ENCODE measurements at places on chromosomes 2 and 18.

DNA sequence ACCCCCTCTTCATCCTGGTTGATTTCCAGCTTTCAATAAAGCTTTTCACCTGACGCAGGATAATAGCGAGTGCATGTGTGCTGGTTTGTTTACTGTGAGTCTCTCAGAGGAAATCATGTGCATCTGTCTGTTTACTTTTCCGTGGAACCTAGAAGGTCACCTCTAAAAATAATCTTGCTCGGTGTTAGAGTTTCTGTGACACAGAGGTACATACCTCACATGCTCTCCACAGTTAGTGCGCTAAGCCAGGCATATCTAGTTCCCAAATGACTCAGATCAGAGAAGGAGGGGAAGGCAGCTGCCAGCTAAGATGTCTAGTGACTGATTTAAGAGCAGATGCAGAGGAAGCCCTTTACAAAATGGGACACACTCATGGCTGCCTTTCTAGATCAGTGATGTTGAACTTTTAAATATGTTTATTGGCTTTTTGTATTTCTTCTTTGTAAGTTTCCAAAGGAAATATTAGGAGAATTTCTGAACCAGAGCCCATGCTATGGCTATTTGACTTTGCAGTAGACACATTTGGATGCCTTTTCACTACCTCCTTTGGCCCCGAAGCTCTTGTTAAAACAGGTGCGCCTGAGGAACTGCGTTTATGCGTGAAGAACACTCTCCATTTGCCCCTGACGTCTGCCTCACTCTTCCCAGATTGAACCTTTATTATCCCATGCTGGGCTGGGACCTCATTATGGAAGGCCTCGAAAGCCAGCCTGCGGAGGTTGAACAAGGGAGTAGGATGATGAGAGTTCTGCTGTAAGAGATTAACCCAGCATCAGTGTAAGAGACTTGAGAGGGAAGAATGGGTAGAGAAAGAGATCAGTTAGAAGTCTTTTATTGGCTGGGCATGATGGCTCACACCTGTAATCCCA is 145.6 kb downstream of the FAM161A start:
- no peak for DNase-seq

- no peak for DNase-seq
Measured at GRCh38 chr2:237157780-237158102, 72.1 kb downstream of the COPS8 start.

DNA sequence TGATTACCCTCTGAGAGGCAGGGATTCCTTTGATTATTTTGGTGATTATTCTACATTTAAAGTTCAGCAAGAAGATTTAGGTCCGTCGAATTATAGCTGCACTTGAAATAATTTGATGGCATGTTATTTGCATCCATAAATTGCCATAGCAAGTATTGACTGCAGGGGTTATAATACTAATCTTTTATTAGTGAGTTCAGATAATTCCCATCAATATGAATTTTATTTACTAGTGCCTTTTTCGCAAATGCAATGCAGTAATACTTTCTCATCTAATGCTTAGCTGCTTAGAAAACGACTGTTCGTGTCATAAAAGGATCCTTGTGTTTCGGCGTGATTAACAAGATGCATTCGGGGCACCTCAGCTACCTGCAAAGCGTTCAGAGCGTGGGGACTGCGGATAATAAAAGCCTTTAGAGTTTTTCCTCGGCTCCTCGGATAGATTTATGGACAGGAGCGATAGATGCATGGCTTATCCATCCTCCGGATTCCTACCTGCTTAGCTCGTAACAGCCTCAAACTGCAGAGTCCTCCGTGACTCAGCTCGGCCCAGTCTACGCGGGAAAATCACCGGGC is 2.5 kb upstream of the GBX2 start:
- no peak for DNase-seq

- DNase-seq, result no peak
Measured at GRCh38 chr2:231928481-231928880, 2.3 kb upstream of the NPPC start.

DNA sequence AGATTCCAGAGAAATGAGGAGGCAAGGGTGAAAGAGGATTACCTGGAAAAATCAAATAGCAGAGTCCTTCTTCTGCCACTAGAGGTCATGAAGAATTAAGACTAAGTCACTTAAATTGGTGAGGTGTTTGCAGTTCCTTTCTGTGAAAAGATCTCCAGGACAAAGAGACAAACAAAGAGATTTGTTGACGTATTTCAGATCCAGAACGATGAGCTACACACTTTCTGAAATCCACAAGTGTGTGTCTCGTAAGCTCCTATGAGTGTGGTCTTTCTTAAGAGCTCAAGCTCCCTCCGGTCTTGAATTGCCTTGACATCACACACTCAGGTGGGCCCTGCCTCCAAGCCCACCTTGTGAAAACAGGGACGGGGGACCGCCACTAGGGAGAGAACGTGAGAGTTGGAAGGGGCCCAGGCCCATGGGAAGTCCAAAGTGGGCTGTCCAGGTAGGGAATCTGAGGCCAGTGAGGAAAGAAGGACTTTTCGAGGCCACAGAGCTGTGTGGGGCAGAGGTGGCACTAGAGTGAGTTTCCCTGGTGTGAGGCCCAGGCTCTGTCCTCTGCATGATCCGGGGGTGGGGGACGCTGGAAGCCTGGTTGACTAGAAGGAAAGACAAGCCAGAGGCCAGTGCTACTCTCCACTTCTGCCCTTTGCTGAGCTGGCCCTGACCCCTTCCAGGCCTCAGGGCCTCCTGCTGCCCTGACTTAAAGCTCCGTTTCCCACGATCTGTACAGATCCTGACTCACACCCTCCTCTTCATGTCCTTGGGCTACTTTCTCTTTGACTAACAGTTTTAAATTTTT is 168.1 kb upstream of the NCK2 start:
- no peak for DNase-seq

GRCh38 chr2:170054997-170055396 is 123.0 kb upstream of the MYO3B start:
- no peak for DNase-seq

- DNase-seq, result no peak
Measured at GRCh38 chr2:54691445-54692135, 31.9 kb upstream of the EML6 start.

GRCh38 chr2:14628901-14629300 is 3.6 kb upstream of the LRATD1 start:
- DNase-seq, result no peak

- no peak for DNase-seq
Measured at GRCh38 chr2:140975237-140975636, 1155.6 kb downstream of the LRP1B start.

DNA sequence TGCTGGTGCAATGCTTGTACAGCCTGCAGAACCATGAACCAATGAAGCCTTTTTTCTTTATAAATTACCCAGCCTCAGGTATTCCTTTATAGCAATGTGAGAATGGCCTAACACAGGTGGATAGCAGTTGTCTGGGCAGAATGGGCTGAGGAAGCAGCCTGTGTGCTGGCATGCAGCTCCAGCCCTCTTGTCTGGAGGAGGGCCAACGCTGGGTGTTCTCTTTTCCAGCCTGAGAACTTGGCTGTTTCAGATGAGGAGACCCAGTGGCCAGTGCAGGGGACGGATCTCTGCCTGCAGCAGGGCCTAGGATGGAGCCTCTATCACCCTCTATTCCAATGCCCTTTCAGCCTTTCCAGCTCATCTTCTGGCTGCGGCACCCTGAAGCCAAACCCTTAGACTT is 58.8 kb downstream of the CTIF start:
- no peak for DNase-seq

- no peak for DNase-seq
Measured at GRCh38 chr18:33577685-33578517, at the start of gene ASXL3. ASXL3 (plus strand) TSS chr18:33578219; CDS start chr18:33578632, 413 bp downstream.

GRCh38 chr18:9404565-9405060 is 70.0 kb downstream of the TWSG1 start:
- DNase-seq, result no peak

DNA sequence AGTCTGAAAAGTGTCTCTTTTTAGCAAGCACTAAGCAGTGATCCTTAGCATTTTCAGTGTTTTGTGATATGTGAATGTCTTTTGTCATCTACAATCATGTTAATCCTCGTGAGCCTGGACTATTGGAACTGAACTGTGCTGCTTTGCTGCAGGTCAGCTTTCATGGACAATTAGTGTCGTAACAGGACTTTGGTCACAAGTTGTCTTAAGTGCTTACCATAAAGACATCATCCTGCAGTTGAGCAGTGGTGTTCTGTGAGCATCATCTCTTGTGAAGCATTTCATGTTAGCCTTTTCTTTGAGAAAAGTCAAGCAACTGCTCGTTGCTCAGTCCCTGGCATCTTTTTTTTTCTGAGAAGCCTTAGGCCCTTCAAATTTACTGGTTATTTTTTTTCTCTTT is 135.9 kb downstream of the ZNF407 start:
- no peak for DNase-seq

- DNase-seq, result no peak
Measured at GRCh38 chr2:126981476-126981875, 82.8 kb downstream of the TEX51 start.

GRCh38 chr2:19784456-19784855 is 117.3 kb downstream of the TTC32 start:
- no peak for DNase-seq

GRCh38 chr2:148658807-148659722 is 14.5 kb downstream of the EPC2 start:
- no peak for DNase-seq

DNA sequence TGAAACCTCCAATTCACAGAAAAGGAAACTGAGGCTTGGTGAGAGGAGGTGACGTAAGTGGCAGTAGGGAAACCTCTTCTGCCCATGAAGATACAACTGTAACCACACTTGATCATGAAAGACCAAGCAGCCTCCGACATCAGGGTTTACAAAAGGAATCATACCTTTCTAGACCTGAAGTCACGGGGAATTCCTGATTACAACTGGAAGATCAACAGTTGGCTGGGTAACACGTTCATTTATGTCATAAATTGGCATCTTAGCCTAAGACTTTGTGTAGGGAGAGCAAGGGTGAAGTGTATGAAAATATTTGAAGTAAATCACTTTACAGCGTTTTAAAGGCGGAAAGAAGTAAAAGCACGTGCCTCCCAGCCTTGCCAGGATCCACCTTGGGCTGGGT is 922 bp downstream of the HS1BP3 start:
- no peak for DNase-seq

DNA sequence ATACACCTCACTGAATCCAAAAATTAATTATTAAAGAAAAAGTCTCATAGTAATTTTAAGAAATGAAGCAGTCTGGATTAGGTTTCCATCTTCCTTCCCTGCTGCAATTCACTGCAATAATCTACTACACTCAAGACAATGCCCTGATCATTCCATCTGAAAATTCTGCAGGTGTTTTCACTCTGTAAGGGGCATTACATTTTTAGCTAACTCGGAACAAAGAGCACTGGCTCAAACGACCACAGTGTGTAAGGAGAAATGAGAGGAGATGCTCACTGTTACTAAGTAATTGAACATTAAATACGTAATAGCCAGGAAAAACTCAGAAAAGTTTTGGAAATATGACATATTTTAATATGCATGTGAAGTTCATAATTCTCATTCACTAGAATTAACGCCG is 1.3 kb downstream of the B4GALT6 start:
- DNase-seq, result no peak

DNA sequence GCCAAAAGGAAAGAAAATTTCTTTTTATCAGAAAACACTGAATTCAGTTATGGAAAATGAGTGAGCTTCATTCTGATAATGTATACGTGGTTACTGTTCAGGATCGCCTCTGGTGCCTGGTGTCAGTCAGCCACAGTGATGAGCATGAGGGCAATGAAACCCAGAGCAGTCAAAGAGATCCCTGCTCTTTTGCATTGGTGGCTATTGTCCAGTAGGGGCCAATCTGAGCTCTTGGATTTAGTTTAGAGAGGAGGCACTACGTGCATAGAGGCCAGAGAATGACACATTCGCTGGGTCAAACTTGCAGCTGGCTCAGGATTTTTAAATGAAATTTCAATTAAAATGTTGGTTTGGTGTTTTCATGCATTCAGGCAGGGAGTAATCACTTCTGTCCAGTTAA is 522.9 kb downstream of the TMEM182 start:
- no peak for DNase-seq

DNA sequence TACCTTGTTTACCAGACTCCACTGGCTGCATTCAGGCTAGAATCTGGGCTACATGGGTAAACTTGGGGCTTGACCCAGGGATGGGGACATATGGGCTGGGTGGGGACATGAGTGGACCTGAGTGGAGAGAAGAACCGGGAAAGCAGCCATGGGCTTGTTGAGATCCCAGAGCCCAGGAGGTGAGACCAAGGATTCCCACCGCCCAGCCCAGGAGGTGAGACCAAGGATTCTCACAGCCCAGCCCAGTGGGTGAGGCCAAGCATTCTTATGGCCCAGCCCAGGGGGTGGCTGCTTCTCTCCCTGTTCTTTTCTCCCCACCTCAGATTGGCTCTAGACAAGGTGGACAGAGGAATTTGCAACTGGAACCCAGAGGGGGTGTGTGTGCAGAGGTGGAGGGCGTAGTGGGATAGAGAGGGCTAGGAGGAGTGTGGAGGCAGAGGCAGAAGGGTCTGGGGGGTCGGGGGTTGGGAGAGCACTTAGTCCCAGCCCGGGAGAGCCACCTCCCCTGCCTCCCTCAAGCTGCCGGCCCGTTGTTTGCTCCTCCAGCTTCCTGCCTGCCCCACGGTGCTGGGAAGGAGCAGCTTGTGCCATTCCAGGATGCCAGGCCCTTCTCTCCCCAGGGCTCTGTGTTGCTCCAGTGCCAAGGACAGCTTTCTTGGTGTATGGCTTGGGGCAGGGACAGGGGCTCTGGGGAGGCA is 25.6 kb downstream of the GLI2 start:
- no peak for DNase-seq

DNA sequence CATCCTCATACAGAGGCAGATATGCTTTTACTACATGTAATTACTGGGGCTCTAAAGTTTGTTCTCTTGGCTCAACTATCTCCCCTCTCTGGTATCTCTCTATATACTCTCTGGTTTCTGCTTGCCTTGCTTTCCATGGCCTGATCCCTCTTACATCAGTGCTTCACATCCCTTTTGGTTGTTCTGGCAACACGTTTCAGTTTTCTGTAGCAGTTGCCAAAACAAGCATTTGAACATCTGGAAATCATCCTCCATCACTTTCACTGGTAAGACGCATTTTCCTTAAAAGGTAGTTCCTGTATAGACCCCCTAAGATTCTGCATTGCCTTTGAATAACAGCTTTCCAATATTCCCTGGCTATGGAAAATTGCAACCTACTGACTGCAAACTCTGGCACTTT is 25.9 kb downstream of the COL5A2 start:
- DNase-seq, result no peak

DNA sequence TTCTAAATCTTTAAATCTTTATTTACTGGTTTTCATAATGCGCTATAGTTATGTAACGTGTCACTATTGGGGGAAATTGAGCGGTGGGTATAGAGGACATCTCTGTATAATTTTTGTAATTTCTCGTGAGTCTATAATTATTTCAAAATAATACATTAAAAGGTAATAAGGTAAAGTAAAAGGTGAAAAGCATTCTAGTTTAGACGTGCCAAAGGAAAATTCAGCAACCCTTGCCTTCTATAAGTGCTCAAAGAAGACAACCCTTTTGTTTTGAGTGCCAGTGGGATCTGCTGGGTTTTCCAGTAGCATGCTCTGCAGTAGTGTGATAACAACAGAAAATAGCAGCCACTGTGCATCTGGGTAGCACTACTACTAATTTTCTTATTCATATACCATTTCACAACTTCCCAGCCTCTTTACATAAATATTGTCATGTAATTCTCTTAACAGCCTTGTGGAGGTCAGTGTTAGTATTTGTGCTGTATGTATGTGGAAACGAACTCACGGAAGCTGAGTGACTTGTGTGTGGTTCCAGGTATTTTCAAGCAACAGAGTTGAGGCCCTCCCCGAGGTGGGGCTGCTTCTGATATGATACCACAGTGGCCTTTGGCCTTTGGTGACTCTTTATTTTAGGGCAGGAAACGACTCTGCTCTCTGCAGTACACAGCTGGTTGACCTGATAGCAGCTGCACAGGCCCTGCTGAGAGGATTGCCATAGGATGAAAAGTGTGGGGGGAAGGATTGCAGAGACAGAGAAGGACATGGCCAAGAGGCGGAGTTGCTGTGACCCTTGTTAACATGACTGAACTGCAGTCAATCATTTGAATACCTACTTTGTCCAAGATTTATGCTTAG is 104.5 kb downstream of the TDRD15 start:
- DNase-seq, result no peak
